Heart left ventricle (tissue), 16 donors: ENCODE measurements at places on chromosomes 7 and 10. TPM values are rescaled to one million over a fixed set of nuclear protein-coding genes. Genes with fewer than 3 reads are reported as not detected.
A peak's percentile ranks its signal among the peaks of the same experiment; 100 is the strongest.

- DNase-seq = no peak
Observed at GRCh38 chr7:15764010-15764409, 77.5 kb upstream of the MEOX2 start.

DNA sequence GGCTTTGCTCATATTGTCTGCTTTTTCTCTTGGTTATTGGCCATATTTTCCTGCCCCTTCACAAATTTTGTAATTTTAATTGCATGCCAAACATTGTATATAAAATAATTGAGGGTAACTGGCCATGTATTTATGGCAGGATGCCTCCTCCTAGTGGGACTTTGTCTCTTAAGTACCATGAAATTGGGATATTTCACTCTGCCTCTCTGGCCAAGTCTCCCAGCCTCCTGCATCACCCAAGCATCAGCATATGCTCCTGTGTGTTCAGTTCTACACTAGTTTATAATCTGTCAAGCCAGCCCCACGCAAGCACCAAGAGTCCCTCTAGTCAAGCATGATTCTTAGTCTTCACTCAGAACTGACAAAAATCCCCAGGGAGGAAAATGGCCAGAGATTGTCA, 44.2 kb upstream of the FHIP2A start:
- no peak for DNase-seq

DNA sequence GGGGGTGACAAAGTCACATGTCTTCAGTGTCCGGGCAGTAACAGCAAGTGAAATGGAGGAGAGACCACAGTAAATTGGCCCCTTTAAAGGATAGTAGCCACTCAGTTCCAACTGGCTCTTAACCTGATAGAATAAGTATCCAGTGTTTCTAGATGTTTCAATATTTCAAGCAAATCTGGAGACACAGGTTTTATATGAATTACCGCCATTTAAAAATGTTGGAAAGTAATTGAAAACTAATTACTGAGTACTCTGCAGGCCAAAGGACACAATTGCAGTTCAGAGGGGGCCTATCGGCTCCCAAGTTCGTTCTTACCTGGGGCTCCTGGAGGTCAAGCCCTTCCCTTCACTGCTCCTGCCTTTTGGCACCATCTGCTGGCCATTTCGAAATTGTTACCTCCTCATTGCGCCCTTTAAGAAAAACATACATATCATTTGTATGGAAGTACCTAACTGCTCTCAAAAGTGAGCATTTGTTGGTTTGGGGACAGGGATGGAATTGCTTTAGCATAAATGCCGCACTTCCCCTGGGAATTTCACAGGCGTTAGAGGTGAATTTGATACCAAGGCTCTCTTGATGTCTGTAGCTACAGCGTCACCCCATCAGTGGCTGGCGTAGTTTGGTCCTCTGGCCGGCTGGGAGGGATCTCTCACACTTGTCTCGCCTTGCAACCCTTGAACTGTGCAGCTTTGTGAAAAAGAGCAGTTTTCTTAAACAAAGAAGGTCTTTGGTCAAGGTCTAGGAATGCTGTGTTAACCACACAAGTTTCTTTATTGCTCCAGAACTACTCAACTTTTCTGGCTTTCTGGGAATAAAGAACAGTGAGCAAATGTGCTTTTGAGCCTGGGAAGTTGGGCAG, 220.0 kb downstream of the ARHGAP21 start:
- DNase-seq = no peak

- DNase-seq = peak; percentile 66
Observed at GRCh38 chr10:101063050-101063525, 1.3 kb downstream of the KAZALD1 start.

DNA sequence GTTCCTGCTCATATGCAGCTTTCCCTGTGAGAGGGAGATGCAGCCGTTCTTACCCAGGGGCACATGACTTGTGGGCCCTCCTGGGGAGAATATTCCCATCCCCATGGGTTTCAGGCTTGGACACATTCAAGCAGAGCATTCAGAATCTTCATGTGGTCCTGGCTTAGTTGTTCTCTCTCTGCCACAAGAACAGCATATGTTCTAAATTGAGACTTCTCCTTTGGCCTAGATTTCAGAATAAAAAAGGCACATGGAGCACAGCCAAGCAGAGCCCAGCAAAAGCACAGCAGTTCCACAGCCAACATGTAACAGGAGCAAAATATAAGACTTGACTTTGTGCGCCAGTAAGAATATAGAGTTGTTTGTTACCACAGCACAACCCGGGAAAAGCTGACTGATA, 306.4 kb upstream of the MYO3A start:
- no peak for DNase-seq

DNA sequence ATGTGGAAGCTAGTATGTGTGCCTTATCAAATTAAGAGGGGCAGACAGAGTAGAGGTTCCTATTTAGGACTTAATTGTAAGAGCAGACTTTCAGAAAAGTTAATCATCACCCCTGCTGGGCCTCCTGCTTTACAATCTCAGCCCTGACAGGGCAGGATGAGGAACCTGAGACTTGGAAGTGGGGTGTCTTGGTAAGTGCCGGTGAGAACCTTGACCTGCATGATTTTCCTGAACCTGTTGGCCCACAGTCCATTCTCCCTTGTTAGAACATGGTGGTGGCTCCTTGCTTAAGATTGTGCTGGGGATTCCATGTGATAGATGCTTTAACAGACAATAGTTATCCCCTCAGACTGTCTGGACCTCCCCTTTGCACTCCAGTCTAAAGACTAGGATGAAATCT, 141.7 kb upstream of the TMEM72 start:
- DNase-seq = no peak

- DNase-seq = no peak
Observed at GRCh38 chr10:81179805-81180452, 642.2 kb downstream of the SH2D4B start.

Gene CLCN1
- total RNA-seq = not detected

Gene INHBA
- 0.97 TPM for total RNA-seq

Gene GRM3
- not detected for total RNA-seq
